ENCODE measurements at places on chromosomes 4 and X.

GRCh38 chr4:24473309-24473721 is 111.0 kb downstream of the DHX15 start:
- DNase-seq: peak; percentile 17

DNA sequence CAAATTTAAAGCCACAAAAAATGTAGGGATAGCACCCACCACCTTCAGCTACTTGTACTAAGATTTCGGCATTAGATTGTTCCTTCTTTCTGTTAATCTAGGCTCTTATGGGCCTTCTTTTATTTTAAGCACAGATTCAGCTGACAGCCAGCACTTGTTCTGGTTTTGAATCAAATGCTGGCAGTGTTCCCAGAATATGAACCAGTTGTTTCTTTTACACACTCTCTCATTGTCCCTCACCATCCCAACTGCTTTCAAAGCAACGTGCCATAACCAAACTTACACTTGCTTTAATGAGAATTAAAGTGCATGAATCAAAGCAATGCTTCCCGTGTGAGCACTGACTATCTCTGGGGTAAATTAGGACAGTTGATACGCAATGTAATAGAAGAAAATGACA is 744.5 kb upstream of the FAM241A start:
- peak; percentile 93 for DNase-seq

DNA sequence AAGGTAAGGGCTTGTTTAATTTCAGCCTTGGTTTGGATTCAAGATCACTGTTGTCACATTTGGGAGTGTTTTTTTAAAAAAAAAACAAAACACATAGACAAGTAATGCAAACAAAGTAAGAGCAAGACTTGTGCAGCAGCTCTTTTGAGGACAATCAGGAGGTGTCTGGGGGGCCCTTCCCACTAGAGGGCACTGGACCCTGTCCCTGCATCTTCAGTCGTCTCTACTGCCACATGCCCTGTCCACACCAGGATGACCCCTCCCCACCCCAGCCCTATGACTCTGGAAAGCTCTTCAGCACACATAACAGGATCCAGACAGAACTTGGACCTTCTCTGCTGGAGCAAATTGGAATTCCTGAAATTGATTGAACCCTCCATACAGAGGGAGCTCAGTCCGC is 71.0 kb downstream of the USP46 start:
- DNase-seq: no peak

DNA sequence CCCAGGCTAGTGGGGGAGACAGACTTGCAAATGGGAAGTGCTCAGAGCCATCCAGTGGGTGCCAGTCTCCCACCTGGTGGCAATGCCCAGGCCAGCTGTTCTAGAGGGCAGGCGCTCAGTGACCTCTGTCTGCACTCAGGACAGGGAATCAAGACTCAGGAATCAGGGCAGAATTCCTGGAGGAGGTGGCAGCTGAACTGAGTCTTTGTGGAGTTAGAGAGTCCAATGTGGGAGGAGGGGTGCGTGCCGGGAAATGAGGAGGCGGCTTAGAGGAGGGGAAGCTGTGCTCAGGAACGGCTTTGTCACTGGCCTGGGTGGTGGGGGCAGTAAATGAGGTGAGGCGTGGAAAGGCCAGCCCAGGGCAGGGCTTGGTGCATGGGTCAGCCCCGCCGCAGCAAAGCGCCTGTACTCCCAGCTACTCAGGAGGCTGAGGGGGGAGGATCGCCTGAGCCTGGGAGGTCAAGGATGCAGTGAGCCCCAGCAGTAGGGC is 31.3 kb upstream of the SORCS2 start:
- no peak for DNase-seq

DNA sequence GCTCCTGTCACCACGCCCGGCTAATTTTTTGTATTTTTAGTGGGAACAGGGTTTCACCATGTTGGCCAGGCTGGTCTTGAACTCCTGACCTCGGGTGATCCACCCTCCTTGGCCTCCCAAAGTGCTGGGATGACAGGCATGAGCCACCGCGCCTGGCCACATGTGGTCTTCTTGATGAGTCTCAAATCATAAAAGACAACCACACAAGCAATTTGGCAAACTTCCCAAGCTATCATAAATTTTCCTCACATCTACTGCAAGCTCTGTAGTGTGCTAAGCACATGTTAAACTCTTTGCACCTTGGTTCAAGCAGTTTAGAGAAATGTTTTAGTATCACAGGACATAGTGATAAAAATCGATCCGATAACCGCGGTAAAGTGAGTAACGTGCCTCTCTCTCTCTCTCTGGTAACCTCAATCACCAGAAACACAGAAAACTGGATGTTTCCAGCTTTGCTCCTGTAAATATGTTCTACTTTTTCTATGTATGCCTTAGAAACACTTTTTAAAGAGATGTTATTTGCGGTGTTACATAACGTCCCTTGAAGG is 256.8 kb downstream of the DHRSX start:
- DNase-seq: no peak

DNA sequence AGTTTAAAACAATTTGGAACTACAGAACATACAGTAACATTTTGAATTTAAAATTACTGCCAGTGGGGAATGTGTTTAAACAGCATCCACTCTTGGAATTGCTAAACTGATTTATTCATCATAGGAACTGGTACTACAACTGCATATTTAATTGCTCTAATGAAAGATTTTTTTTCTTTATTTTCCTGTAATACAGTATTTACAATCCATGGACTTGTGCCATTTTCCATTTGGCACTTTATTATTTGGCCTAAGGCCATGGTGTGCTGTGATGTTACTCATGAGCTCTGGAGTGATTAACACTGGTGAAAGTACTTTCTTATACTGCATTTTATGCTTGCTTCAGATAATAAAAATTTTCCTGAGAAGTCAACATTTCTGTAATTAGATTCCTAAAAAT is 69.7 kb upstream of the NUDT6 start:
- peak; percentile 50 for DNase-seq

DNA sequence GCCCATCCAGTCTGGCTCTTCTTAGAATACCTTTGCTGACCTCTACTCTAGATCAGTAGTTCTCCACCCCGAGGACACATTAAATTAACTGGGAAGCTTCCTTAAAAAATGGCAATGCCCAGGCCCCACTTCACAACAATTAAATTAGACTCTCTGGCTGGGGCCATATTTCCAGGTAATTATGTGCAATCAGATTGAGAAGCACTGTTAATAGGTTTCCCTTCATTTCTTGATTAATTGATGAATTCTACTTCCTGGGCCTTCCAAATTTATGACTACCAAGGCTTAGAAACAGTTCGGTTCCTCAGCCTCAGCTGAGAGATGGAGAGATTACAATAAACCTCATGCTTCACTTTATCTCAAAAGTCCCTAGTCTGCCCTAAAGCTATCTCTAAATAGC is 71.7 kb upstream of the LIMCH1 start:
- DNase-seq: no peak

GRCh38 chr4:85965529-85965928 is 394.3 kb downstream of the MAPK10 start:
- DNase-seq: no peak

DNA sequence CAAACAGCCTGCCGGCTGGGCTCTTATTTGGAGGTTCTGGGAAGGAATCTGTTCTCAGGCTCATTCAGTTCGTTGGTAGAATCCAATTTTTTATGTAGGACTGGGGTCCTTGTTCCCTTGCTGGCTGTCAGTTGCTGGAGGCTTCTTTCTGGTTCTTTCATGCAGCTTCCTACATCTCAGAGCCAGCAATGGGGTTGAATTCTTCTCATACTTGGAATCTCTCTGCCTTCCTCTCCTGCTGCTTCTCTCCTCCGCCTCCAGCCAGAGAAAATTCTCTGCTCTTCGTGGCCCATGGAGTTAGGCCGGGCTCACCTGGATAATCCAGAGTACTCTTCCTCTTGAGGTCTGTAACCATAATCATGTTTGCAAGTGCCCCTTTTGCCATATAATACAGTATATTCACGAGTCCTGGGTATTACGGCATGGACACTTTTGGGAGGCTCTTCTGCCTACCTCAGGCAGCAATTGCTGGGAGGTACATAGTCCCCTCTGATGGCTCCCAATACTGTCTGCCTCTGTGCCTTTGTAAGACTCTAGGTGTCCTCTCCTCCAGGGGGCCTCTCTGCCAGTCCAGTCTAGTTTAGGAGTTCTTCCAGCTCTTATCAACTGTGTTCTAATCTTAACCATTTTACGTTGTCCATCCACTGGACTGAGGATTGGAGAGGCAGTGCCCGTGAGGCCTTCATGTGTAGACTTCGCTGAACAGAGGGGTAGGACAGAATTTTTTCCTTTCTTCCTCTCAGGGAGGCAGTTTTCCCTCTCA is 2.2 kb downstream of the TRMT44 start:
- no peak for DNase-seq

GRCh38 chrX:150032742-150033141 is 94.5 kb upstream of the EOLA2 start:
- DNase-seq: no peak

- DNase-seq: no peak
These were observed 73.6 kb upstream of the QRFPR start for GRCh38 chr4:121454251-121454979.
